ENCODE measurements at places on chromosomes 13 and 19.

DNA sequence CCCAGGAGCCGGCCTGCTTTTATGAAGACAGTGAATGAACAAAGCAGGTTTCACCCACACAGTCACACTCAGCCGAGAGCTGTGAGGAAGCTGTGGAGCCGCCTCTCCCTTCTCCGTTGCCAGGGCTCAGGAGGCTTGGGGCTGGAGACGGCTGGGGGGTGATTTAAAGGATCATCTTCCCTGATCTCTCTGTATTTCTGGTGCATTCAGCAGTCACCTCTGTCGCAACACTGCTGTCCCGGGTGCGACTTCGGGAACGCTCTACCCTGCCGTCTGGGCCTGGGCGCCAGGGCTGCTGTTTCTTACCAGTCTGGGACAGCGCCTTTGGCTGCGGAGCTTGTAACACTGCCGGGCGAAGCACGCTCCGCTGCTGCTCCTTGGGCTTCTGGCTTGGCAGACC is 18.1 kb downstream of the CAPS start:
- no peak for DNase-seq

DNA sequence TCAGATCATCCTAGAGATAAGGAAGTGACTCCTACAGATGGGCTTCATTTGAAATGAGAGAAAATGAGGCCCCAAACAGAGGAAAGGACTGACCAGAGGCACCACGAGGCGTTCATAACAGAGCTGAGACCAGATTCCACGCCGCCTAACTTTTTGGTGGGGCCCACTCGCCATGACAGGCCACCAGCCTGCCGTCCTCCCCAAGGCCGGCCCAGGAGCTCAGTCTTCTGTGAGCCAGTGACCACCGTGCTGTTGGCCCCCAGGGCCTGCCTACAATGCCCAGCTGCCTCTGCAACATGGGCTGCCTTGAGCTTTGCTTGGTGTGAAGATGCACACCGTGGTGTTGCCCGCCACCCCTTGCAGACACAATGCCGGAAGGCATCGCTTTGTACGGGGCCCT is 40.5 kb downstream of the TSHZ3 start:
- DNase-seq: no peak

DNA sequence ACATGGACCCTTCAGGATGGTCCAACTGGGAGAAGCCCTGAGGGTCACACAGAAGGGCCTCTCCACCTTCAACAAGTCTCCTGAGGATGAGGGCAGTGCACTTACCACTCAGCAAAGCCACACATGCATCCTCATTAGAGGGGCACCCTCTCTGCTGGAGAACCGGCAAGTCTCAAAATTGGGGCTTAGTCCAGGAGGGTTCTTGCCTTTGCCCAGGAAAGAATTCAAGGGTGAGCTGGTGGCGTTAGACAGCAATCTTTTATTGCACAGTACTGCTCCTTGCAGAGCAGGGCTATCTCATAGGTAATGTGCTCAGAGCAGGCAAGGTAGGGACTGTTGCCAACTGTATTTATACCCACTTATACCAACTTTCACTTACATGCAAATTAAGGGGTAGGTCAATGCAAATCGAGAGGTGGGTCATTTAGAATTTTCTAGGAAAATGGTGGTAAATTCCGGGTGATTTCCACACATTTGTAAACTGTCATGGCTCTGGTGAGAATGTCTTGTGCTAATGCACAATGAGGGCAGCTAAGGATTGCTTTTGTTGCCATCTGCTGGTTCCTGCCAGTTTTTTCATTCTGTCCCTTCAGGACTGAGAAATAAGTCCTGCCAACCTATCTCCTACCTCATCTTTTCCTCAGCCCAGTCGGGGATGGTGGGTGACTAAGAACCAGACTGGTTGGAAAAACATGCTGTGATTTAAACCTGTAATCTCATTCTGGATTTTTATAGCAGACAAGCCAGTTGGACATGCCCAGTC is 27.8 kb upstream of the IGSF23 start:
- DNase-seq: no peak

DNA sequence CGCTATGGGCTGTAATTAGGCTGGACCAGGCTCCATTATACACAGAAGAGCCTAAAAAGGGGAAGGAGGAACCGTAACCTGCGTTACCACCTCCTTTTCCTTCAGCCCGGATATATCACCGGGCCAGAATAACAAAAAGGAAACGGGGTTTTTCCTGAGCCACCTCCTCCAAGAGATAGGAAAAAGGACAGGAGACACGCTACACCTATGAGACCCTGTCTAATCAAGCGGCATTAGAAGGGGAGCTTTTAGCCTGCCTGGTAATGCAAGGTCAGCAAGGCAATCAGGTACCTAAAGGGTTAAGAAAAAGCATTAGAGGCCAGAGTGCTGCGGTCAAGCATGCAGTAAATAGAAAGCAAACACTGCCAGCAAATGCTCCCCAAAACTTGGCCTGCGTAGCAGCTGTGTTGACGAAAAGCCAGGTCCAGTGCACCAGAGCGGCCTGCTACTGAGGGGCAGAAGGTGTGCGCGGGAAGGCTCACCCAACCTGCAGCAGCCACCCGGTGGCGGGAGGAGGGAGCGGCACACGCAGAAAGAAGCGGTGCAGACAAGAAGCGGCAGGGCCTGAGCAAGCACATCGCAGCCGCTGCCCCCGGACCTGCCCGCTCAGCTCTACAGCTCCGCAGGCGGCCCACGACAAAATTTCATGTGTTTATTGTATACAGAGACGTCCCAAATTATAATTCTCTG is 1466.1 kb downstream of the UQCRFS1 start:
- peak; percentile 3 for DNase-seq

DNA sequence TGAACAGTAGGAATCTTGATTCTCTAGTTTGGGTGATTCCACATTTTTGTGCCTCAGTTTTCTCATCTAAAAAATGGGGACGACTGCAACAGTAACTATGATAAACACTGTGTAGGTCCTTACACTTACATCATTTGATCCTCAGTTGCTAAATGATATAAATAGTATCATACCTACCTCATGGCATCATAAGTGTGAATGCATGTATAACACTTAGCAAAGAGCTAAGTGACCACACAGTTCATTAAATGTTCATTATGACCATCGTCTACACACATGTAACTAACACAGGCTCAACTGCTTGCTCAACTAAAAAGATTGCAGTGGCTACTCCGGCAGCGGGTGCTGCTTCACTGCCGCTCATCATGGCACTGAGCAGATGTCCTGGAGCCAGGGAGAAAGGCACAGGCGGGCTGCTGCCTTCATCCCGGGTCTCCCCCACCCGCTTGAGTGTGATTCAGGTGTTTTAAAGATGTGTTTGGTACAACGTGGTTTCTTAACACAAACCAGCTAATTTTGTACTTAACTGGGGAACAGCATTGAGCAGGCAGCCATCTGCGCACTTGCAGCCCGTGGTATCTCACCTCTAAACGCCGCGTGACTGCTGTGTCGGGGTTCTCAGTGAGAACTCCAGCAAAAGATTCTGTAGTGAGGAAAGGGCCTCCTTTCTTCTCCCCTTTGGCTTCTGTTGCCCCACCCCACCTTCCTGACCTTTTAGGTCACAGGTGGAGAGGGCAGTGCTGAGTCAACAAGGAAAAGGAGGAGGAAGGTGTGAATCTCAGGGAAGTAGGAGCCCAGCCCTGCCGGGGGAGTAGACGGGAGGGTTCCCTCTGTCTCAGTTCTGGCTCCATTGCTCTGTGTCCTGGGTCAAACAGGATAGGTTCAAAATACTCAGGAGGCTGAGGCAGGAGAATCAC is 11.7 kb upstream of the ACTN4 start:
- DNase-seq: no peak

DNA sequence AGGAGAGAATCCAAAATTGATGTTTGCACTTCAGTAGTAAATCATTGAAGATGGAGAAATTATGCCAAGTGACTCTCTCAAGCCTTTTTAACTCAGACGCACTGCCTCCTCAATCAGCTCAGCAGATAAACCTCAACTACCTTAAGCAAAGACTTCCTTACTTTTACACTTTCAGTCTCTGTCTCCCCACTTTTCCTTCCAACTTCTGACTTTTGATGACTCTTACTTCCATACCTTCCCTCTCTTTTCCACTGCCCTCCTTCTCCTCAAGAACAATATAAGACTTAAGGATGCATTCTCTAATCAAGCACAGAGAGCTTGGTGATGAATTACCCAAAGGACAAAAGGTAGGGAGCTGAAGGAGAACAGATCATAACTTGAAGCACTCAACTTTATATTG is 4.8 kb upstream of the DACH1 start:
- no peak for DNase-seq

- no peak for DNase-seq
These were observed 2439.9 kb upstream of the PCDH20 start for GRCh38 chr13:63855457-63856118.

DNA sequence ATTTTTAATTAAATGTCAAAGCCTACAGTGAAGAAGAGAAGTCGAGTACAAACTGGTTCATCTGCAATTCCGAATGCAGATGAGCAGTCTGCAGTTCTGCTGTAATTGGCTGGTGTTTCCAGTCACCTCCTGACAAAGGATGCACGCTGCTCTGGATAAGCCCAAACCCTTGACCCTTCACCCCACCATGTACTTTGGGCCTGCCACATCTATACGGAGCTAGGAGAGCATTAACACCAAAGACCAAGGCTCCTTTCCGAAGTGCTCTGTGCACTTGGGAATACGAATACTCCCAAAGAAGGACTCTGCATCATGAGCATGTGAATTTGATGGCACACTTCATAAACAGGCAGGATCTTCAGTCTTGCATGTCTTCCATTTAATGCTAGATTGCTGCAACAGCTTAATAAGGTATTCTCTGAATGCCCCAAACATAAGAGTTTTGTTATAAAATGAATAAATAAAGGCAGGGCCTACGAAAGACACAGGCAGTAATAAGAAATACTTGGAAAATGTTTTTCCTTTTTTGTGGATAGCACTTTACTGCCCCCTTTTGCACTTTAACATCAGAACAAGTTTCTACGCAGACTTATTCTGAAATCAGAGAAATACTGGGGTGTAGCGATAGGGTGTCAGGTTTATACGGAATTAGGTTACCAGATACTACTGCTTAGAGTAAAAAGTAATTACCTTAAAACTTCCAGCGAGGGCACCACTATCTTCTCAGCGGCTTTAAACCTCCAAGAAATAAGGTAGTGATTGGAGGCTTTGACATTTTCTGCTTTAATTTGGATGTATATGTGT is 15.0 kb downstream of the EFNB2 start:
- no peak for DNase-seq

DNA sequence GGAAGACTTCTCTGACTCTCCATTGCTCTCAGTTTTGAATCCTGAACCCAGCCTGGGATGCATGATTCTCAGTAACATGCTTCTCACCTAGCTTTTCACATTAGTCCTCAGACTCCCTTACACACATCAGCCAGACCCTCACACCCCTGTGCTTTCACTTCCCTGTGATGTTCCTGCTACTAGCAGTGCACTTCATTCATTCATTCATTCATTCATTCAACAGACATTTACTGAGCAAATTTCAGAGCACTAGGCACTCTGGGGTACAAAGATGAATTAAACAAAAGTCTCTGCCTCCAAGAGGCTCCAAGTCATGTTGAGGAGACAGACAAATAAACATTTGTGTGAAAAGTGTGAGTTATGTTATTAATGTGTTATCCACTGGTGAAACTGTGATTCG is 145.2 kb downstream of the RXFP2 start:
- no peak for DNase-seq

- DNase-seq: no peak
These were observed 31.6 kb downstream of the ATP11A start for GRCh38 chr13:112721198-112722104.

- no peak for DNase-seq
These were observed 284.9 kb downstream of the KLF12 start for GRCh38 chr13:73849292-73849691.

GRCh38 chr19:55460670-55461258 is 678 bp downstream of the ISOC2 start:
- no peak for DNase-seq

DNA sequence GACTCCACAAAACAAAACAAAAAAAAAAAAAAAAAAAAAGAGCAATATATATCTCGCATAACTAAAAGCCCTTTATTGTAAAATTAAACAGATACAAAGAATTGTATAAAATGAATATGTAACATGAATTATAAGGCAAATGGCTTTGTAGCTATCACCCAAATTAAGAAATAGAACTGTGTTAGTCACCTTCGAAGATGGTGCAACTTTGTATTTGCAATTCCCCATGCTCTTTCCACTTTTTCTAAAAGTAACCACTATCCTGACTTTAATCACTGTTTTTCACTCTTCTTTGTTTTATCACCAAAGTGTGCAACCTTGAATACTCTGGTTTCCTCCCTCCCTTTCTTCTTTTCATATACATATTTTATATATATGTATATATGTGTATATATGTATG is 57.1 kb upstream of the HTR2A start:
- DNase-seq: no peak

GRCh38 chr13:97474349-97474980 is 40.5 kb downstream of the RAP2A start:
- DNase-seq: peak; percentile 82

DNA sequence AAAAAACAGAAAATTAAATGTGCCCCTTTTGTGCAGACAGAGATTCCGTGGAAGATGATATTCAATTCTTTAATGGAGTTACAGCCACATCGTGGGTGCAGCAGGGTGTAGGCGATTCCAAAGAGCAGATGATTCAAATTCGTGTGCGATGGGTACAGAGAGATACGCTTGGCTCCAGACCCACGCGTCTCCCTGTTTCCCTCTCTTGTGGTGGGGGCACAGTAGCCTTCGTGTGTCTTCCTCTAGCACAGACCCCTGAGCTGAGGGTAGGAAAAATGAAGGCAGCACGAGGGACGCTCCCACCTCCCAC is 4.8 kb downstream of the TSPAN16 start:
- DNase-seq: no peak

GRCh38 chr13:31962731-31963370 is 68.7 kb upstream of the FRY start:
- DNase-seq: no peak

DNA sequence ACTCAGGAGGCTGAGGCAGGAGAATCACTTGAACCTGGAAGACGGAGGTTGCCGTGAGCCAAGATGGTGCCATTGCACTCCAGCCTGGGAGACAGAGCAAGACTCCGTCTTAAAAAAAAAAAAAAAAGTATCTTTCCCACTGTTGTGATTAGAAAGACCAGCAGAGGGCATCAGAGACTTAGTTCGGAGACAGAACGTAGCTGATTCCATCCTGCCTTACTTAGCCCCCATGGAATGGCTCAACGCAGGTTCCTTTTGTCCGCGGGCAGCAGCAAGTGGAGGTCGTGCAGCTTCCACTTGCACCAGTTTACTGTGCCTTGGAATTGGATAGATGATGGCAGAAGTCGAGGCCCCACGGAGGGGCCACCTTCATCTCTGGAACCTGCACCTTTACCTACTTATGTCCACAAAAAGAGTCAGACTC is 8.1 kb downstream of the TIMM29 start:
- peak; percentile 85 for DNase-seq
